Foreskin keratinocyte (primary cell): ENCODE measurements at places on chromosomes 3 and 15.
A peak's percentile ranks its signal among the peaks of the same experiment; 100 is the strongest.

- DNase-seq: no peak
Measured at GRCh38 chr3:36647423-36647853, 116.9 kb downstream of the DCLK3 start.

- no peak for DNase-seq
Measured at GRCh38 chr3:188680189-188680588, 491.6 kb upstream of the TPRG1 start.

GRCh38 chr3:118102737-118103136, 931.9 kb downstream of the IGSF11 start:
- DNase-seq: peak; percentile 77

GRCh38 chr3:162295323-162295983, 798.8 kb downstream of the OTOL1 start:
- peak; percentile 50 for DNase-seq

DNA sequence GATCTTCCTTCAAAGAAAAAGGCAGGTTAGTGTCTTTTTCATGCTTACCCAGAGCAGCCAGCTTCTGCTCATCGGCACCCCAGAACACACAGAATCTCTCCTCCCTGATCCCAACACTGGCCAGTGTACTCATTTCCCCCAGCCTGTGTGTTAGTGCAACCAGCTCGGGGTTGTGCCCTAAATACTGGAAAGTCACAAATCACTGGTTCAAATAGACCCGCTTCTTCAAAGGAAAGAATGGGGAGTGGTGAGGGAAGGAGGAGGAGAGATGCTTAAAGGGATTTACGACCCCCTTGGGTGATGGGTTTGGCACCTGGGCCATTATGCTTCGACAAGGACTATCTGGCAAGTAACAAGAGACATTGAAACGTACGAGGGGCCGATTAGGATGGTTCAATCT, 114.0 kb downstream of the FOXB1 start:
- no peak for DNase-seq

DNA sequence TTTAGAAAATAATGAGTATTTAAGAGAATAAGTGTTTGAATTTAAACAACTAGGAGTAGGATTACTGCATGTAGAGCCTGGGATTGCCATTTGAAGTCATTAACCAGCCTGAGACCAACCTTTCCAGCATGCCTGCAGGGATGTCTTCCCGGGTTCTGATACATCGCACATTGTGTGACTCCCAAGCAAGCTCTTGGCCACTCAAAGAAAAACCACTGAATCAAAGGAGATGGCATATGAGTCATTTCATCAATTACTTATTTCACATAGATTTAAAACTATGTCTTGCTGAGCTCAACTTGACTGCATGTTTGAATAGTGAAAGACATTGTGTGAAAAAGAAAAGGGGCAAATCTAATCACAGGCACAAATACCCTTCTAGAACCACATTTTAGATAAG, 15.0 kb upstream of the THBS1 start:
- no peak for DNase-seq

DNA sequence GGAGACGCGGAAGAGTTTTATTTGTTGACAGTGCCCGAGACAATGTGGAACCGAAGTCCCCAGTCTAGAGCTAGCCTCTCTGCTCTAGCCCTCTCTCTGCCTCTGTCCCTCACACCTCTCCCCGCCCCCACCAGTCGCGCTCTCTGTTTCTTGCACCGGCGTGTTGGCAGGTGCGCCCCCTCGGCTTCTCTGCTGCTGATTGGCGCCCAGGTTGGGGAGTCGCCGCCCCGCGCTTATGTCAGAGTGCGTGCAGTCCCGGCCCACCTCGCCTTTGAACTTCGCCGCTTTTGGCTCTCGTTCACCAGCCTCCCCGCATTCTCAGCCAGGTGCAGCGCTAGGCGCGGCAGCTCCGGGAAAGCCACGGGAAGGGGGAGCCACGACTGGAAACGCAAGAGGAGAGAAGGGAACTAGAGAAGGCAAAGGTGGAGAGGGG, at the start of gene SOX14:
Gene SOX14, plus strand, starts transcription at position 315 of the 433 bp plus-strand sequence. CDS start 470 bp downstream, outside the sequence.
- DNase-seq: no peak

DNA sequence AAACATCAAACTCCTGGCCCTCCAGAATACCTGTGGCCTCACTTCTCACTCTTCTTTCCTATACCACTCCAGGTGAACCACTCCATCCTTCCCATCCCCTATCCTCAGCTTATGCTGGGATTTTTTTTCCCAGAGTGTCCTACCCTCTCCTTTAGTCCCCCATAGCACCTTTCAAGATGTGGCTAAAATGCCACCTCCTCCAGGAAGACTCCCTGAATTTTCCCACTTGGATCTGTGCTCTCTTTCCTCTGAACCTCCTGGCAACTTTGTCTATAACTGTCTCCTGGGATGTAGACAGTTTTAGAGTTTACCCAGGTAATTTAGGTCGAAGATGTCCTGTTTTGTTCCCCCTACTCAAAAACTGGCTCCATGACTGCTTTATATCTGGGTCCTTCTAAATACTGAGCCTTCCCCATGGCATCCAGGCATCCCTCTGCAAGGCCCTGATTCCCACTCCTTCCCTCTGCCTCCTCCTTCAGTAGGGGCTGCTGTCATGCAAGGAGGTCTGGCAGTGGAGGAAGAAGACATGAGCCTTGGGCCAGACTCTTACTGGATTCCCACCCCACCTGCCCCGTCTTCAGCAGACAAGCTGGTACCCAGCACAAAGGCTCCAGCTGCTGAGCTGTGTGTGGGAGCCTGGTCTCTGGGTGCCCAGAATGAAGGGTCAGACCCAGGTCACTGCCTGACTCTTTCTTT, 161.5 kb downstream of the SMAD6 start:
- DNase-seq: no peak

DNA sequence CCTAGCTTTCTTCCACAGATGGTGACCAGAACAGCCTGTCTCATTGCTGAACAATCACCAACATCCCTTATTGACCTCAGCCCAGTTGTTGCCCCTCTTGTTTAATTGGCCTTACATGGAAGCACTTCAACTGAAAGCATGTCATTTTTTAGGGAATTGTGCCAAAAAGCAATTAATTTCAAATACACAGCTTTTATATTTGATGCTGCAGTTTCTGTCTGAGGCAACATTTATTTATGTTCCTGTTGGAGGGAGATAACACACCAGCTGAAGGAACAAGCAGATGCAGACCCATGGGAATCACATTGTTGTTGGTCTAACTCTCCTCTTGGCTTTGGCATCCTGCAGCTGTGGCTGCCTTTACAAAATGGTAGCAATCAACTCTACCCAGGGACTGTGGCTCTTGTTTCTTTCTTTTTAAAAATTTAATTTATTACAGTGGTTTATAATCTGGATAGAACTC, 498.1 kb upstream of the RGMA start:
- DNase-seq: no peak

- peak; percentile 7 for DNase-seq
Measured at GRCh38 chr15:57306161-57306943, 70.0 kb upstream of the CGNL1 start.

- DNase-seq: no peak
Measured at GRCh38 chr15:98729446-98730042, 81.2 kb downstream of the IGF1R start.

DNA sequence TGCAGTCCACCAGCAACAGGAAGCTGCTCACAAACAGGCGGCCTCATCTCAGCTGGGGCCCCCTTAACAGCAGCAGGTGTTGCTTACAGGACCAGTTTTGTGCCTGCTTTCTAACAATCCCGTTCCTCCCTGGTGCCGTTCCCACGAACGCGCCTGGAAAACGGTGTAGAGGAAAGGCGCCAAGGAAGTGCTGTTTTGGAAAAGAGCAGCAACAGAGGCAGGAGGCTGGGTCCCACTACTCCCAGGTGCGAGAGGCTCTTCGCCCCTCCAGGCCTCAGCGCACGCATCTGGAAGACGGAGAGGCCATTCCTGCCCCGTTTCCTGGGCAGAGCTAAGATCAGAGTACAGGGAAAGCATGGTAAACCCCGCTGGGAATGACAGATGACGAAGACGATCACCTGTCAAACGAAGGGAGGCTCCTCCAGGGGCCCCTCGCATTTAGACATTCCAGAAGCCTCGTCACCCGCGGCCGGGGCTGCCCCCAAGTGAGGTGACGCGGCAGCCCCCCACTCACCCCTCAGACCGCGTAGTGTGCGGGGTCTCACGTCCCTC, 603 bp downstream of the SCAPER start:
- peak; percentile 42 for DNase-seq

DNA sequence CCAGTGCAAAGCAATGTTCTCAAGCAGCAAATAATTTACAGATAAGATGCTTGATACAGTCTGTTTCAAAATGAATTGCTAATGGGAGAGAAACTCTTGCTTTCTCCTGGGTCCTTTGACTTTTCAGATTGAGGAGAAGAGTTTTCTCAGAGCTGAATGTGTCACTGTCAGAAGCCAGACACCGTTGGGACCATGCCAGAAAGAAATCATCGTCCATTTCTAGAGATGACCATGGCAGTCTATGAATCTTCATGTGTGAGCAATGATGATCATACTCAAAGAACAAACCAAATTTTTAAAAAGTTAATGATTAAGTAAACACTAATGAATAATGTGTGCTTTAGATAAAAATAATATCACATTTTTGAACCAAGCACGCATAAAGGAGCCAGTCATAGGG, 77.6 kb downstream of the ZNF385D start:
- DNase-seq: no peak

GRCh38 chr15:68408971-68409370, 23.0 kb downstream of the ITGA11 start:
- DNase-seq: no peak

- DNase-seq: no peak
Measured at GRCh38 chr3:170205302-170205701, 16.9 kb upstream of the PRKCI start.

DNA sequence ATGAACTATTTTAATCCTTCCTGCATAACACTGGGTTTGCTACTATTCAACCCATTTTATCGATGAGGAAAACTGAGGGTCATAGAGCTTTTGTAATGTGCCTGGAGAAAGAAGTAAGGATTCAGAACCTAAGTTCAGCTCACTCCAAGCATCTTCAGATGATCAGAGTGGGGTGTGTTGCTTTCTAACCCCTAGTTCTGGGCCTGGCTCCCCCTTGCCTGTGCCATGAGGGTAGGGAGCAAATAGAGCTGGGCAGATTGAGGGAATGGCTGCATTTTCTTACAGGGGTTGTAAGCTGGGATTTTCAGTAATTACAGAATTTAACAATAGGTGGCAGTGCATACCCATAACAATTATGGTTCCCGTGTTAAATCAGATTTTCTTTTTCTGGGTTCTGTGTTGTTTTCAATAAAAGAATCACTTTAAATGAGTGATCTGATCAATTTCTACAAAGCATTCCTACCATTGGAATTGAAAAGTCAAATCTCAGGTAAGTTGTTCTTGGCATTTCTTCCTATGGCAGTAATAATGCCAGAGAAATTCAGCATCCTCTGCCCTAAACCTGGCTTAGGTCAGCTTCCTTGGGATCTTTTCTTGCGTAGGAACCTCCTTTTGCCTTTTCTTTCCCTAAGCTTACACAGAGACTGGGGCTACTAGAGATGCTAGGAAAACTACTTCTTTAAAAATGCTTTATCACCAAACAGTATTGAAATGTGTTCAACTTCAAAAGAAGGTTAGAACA, 103.8 kb upstream of the IL12A start:
- DNase-seq: no peak

- DNase-seq: no peak
Measured at GRCh38 chr3:66138336-66139313, 82.2 kb upstream of the SLC25A26 start.

- DNase-seq: no peak
Measured at GRCh38 chr3:108669208-108669607, 79.7 kb downstream of the DZIP3 start.

GRCh38 chr3:33706056-33706455, 12.0 kb downstream of the CLASP2 start:
- DNase-seq: no peak

- DNase-seq: peak; percentile 86
Measured at GRCh38 chr3:20074226-20075063, 34.2 kb downstream of the KAT2B start.

DNA sequence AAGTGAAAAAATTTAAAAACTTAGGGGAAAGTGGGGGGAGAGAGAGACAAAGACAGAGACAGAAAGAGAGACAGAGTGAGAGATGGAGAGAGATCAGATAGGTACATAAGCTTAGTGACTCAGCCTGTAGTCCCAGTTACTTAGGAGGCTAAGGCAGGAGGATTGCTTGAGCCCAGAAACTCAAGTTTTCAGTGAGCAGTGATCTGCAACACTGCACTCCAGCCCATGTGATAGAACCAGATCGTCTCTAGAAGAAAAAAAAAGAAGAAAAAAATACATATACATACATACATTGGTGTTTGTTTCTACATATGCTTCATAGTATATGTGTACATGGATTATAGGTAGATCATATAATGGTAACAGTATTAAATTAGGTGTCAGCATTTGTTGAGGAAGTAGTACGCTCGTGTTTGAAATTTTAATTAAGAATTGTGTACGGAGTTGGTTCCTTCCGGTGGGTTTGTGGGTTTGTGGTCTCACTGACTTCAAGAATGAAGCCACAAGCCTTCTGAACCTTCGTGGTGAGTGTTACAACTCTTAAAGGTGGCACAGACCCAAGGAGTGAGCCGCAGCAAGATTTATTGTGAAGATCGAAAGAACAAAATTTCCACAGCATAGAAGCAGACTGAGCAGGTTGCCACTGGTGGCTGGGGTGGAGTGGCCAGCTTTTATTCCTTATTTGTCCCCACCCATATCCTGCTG, 38.3 kb upstream of the SNRPN start:
- no peak for DNase-seq

DNA sequence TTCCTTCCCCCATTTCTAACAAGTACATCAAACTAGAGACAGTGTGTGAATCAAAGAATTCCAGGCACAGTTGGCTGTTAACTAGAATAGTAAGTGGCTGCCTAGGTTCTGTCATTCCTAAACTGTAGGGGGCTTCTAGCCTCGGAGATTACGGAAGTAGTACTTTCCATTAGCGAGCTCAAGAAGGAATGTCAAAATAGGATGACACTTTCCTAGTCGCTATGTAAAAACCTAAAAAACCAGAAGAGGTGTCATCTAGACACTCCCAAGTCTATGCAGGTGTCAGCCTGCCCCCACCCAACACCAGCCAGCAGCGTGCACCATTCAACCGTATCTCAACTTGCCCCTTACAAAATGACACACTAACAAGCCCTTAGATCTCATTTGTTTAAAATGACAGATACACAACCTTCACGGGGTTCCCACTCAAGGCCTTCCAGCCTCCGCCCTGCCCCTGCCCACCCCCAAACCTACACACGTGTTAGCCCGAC, 874 bp downstream of the INO80 start:
- DNase-seq: peak; percentile 32

DNA sequence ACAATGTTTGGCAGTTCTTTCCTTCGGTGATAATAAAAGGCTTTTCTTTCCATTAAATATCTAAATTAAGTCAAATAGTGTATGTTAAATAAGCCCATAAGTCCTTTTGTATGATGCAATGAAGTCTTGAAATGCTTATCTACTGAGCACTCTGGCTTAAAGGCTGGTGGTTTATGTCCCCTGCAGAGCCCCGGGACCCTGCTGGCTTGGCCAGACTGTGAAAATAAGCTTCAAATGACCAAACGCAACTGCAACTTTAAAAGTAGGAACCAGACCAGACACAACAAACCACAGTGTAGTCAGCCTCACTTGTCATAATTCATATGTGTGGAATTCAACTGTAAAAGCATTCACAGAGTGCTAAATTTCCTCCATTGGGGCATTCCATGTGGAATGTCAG, 72.5 kb downstream of the FOXP1 start:
- peak; percentile 37 for DNase-seq

GRCh38 chr3:106339551-106339950, 470.7 kb upstream of the CBLB start:
- DNase-seq: no peak
